ENCODE measurements at places on chromosomes 16 and 17.

GRCh38 chr16:966035-966434 is 4.7 kb downstream of the LMF1 start:
- H3K27me3 ChIP-seq, result peaks cover 3% of the 10 kb centered on the region
- peaks cover 22% of the 10 kb centered on the region for H3K36me3 ChIP-seq
- no peak overlapping the region for H3K27ac ChIP-seq
- H3K4me3 ChIP-seq, result no peak overlapping the region

- peaks cover 36% of the 10 kb centered on the region for H3K27me3 ChIP-seq
- no peak overlapping the region for H3K27ac ChIP-seq
- no peaks in the 10 kb centered on the region for H3K36me3 ChIP-seq
- no peak overlapping the region for H3K4me3 ChIP-seq
- DNase-seq, result peak; percentile 79
Observed at GRCh38 chr17:43760254-43760852, 1.8 kb upstream of the SOST start.

DNA sequence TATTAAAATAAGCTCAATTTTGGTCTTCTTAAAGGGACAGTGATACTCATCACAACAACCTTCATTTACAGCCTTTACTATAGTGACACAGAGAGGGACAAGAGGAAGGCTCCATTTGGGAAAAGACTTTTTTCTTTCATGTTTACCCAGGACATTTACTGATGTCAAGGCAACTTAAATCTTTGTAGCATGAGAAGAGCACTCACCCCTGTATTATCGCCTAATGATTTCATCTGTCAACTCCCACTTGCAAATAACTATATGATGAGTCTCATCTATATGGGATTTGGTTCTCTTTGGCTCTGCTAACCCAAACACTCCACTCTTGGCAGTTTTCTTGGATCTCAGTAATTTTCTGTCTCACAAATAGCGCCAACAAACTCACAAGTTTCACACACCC is 24.1 kb downstream of the BLMH start:
- no peak overlapping the region for H3K27ac ChIP-seq
- H3K4me1 ChIP-seq, result no peaks in the 10 kb centered on the region
- no peaks in the 10 kb centered on the region for H3K27me3 ChIP-seq

GRCh38 chr17:5587438-5588032 is 3.2 kb upstream of the NLRP1 start:
- H3K36me3 ChIP-seq, result no peaks in the 10 kb centered on the region
- no peaks in the 10 kb centered on the region for H3K27me3 ChIP-seq
- peak; percentile 90 for DNase-seq
- no peak overlapping the region for H3K4me3 ChIP-seq

- no peaks in the 10 kb centered on the region for H3K36me3 ChIP-seq
- no peak overlapping the region for H3K4me3 ChIP-seq
- no peaks in the 10 kb centered on the region for H3K27me3 ChIP-seq
- H3K4me1 ChIP-seq, result no peaks in the 10 kb centered on the region
- H3K27ac ChIP-seq, result no peak overlapping the region
- no peak for DNase-seq
Observed at GRCh38 chr16:63981639-63982038, 1140.2 kb downstream of the CDH11 start.

DNA sequence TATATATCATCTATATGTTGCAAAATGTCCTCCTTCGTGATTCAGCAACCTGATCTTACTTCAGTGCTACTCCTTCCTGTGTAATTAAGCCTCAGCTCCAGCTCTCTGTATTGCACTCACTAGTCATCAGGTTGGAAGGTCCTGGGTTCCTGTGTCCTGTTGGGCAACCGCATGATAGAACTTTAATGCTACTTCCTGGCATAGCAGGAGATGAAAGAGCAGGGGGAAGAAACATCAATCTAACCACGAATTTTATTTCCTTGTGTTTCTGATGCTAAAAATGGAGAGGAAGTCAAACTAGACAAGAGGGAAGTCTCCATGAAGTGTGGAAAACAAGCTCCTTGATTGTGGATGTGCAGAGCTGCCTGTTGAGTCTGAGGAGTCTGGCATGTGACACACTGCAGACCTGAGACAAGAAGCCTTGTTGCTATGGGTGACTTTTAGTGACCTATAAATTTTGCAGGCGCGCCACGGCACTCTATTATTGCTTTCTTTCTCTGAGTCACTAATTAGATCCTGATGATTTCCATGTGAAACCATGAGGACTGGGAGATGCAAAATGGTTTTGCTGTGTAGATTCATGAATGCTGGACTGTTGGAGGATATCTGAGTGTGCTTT is 25.6 kb downstream of the IGSF6 start:
- H3K4me1 ChIP-seq, result no peaks in the 10 kb centered on the region
- peaks cover 23% of the 10 kb centered on the region for H3K36me3 ChIP-seq
- H3K27ac ChIP-seq, result no peak overlapping the region
- H3K27me3 ChIP-seq, result no peaks in the 10 kb centered on the region
- DNase-seq, result no peak

DNA sequence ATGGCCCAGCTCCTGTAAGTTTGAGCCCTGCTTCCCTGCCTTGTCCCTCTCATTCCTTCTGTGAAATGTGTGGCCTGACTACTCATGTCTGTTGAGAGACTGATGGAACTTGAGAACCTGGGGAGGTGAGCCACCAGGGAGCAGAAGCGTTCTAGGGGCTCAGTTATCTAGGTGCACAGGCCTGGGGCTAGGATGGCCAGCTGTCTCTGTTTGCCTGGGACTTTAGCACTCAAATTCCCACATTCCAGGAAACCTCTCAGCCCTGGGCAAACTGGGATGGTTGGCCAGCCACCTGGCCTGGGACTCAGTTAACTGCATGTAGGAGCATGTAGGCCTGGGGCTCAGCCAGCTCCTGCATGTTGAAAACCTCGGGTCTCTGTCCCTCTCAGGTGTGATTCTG is 9.3 kb upstream of the EPN3 start:
- H3K27me3 ChIP-seq, result no peaks in the 10 kb centered on the region
- H3K36me3 ChIP-seq, result no peaks in the 10 kb centered on the region
- DNase-seq, result no peak
- H3K4me1 ChIP-seq, result peaks cover 29% of the 10 kb centered on the region

GRCh38 chr16:11207646-11208045 is 48.4 kb downstream of the SOCS1 start:
- H3K4me3 ChIP-seq, result no peak overlapping the region
- H3K27ac ChIP-seq, result no peak overlapping the region
- no peaks in the 10 kb centered on the region for H3K36me3 ChIP-seq

GRCh38 chr16:14486520-14487303 is 143.3 kb downstream of the PARN start:
- peaks cover 11% of the 10 kb centered on the region for H3K4me1 ChIP-seq
- no peak for DNase-seq
- H3K4me3 ChIP-seq, result no peak overlapping the region
- no peaks in the 10 kb centered on the region for H3K36me3 ChIP-seq
- H3K27ac ChIP-seq, result no peak overlapping the region

GRCh38 chr16:72938795-72939164 is 109.1 kb downstream of the ZFHX3 start:
- no peak for DNase-seq
- no peaks in the 10 kb centered on the region for H3K4me1 ChIP-seq
- H3K36me3 ChIP-seq, result no peaks in the 10 kb centered on the region
- no peak overlapping the region for H3K4me3 ChIP-seq

All from thymus (tissue), 14 donors.